ENCODE measurements at places on chromosomes 11 and 22.
A peak's percentile ranks its signal among the peaks of the same experiment; 100 is the strongest.

GRCh38 chr11:65574811-65575567 is 864 bp upstream of the EHBP1L1 start:
- no peak for DNase-seq

GRCh38 chr22:37276776-37277175 is 5.5 kb upstream of the CYTH4 start:
- DNase-seq, result no peak

GRCh38 chr11:45180848-45181192 is 34.4 kb downstream of the PRDM11 start:
- DNase-seq, result peak; percentile 9

GRCh38 chr11:114571712-114572111 is 12.0 kb upstream of the NXPE1 start:
- no peak for DNase-seq

DNA sequence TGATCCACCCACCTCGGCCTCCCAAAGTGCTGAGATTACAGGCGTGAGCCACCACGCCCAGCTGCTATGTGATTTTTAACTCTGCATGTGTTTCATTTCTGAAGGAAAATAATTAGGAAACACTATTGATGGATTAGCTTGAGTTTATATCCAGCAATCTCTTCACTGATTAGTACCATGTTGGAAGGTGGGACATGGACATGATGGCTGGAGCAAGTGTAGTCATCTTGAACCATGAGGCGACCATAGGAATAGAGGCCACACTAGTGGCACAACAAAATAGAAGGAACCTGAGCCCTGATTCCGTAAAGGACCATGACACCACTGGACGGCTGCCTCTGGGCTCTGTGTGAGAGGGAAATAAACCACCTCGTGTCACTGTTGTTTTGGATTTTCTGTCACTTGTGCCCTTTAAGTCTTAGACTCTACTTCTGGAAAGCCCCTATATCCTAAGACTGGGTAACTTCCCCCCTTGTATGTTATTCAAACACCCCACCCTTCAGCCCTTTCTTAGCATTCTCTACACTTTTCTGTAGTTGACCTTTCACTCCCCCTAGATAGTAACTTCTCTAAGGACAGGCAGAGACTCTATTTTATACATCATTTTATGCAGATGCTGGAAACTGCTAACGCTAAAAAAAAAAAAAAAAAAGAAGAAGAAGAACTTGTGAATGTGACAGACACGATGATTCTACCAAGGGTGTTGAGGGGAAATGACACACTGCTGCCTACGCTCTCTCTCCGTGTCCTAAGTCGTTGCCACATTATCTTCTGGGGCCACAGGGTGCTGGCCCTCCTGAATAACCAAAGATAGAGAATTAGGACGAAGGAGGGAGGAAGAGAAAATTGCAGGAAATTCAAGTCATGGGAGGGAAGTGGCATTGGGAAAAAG is 2.7 kb upstream of the VPS37C start:
- DNase-seq, result no peak

GRCh38 chr22:19915287-19915954 is 26.2 kb upstream of the COMT start:
- no peak for DNase-seq

GRCh38 chr11:71574418-71574817 is 8.3 kb downstream of the KRTAP5-11 start:
- no peak for DNase-seq

GRCh38 chr11:124762105-124762623 is at the start of gene ESAM:
ESAM (minus strand) TSS chr11:124762290; CDS start chr11:124762154, 136 bp downstream.
- peak; percentile 74 for DNase-seq
